Stimulated activated CD8-positive, alpha-beta memory T cell treated with anti-CD3 and anti-CD28 coated beads, Interleukin-4, amount 100 ng/mL, for 1 hour (primary cell): ENCODE measurements at places on chromosomes 5 and 9.

DNA sequence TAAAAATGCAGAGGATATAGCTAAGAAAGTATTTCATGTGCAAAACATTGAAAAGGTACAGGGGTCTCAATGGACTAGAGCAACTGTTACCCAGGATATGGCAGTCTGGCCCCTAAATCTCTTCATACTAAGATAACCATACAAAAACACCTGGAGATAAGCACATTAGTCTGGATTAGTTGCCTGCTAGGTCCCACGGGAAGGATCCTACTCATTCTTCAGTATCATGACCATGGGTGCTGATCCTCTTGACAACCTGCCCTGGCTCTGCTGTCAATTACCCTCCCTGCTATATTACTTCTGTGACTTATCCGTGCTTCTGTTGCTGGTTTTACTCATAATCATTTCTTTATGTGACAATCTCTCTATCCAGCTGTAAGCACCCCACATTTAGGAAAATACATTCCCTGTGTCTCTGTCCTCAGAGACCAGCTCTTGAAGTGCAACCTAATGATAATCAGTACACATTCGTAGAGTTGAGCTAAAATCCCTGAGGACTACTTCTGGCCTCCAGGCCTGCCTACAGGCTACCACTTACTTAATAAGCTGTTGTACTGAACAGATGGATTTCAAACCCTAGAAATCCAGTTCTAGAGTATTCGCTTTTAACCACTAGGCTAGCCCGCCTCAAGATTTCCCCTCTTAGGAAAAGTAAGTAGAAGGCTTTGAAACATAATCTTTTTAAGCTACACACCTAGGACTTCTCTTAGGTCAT lies 190.5 kb upstream of the OR13F1 start:
- no peak for DNase-seq

- DNase-seq: no peak
Measured at GRCh38 chr5:82222597-82223574, 55.3 kb downstream of the RPS23 start.

DNA sequence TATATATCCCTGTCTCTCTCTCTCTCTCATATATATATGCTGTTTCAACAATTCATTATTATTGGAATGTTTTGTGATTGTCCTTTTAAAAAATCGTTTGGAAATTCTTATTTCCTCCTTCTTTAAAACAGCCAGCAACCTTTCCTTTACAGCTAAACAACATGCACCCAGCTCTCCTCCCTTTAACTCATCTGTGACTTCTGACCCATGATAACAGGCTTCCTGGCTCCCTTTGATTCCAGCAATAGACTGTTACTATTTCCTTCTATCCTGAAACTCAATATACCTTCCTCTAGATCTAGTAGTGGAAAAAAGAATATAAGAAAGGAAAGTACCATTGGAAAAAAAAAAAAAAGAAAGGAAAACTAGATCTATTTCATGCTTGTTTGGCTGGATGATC lies 254.7 kb upstream of the RGMB start:
- no peak for DNase-seq

- DNase-seq: no peak
Measured at GRCh38 chr5:68711293-68712200, 382.3 kb upstream of the SLC30A5 start.

DNA sequence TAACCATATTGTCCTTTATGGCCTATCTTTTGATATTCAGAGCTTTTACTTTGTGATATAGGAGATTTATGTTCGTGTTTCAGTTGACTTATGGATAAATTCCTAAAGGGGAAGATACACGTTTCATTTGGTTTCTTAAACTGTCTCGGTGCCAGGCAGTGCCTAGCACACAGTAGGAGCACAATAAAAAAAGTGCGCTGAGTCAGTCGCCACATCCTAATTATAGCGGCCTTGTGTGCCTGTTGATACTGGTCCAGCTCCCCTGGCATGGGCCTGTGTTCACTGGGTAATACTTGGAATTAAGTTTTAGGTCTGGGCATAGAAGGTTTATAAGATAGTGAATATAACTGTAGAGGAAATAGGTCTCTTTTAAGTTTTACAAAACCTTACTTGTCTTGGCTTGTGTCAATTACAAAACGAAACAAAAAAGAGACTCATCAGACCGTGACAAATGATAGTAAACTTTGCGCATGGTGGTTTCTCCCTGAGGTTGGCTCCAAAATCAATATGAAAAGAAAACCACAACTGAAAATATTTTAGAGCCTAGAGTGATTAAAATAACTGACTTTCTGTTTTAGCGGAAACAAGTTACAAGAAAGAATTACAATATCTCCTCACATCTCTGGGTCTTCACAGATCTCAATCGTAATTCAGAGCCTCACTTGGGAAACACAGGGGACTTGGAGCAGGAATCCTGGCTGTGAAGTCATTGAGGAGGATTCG lies 84.8 kb downstream of the MVB12B start:
- DNase-seq: no peak

DNA sequence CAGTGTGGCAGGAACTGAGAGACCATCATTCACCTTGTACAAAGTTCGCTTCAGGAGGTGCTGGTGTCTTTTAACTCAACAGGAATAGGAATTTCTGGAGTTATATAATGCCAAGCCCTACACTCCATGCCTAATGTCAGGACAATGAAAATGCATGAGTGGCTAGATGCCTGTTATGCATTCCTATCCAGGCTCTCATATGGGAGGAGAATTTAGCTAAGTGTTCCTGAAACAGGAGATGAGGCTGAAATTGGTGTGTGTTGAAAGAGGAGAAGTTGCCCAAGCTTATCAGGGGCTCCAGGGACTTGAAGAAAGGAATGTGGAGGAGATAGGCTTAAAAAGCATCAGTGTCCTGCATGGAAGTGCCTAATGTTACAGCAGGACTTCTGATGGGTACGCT lies 26.8 kb upstream of the PRUNE2 start:
- DNase-seq: no peak

GRCh38 chr9:111163716-111164389 lies 125.6 kb upstream of the LPAR1 start:
- DNase-seq: no peak

DNA sequence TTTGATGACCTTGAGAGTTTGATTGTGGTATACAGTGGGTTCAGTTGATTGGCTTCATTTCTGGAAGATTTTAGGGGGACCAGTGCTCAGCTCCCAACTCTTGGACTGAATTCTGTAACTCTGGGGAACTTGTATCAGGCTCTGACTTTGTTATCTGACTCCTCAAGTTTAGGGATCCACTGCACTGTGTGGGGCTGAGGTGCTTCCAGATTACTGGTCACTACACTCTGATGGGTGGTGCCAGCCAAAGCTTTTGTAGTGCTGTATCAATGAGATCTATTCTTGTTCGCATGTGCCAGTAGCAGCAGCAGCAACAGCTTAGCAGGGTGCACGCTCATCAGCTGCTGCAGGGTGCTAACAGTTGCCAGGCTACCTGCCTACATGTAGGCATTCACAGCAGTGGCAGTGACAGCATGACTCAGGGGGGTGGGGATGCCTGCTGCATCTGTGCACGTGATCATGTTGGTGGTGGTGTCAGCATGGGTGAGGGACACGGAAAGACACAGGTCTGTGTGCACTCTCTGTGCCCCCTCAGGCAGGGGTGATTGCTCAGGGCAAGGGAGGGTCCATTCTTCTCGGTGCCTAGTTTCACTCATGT lies 438.8 kb upstream of the SEMA6A start:
- DNase-seq: no peak

DNA sequence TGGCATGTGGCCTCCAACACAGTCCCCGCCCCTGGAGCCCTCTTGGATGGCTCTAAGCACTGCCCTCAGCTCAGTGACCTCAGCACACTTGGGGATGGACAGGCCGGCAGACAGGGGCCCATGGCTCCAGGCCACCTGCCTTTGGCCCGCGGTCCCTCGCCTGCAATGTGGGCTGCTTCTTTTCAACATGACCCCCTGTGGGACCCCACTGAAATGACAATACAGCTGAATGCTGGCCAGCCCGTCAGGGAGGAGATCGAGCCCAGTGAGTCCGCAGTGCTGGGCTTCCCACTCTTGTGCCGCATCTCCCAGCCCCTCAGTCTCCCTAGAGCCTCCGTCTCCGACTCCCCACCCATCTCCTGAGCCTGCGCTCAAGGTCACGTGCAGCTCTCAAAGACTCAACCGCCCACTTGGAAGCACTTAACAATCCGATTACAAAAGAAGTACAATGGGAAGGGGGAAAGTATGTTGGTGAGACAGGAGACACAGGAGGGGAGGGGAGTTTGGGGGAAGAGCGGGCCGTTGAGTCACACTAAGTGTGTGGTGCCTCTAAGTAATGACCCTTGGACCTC lies 238.9 kb downstream of the HSPA4 start:
- DNase-seq: no peak
